ENCODE measurements at places on chromosomes 16 and 17.

DNA sequence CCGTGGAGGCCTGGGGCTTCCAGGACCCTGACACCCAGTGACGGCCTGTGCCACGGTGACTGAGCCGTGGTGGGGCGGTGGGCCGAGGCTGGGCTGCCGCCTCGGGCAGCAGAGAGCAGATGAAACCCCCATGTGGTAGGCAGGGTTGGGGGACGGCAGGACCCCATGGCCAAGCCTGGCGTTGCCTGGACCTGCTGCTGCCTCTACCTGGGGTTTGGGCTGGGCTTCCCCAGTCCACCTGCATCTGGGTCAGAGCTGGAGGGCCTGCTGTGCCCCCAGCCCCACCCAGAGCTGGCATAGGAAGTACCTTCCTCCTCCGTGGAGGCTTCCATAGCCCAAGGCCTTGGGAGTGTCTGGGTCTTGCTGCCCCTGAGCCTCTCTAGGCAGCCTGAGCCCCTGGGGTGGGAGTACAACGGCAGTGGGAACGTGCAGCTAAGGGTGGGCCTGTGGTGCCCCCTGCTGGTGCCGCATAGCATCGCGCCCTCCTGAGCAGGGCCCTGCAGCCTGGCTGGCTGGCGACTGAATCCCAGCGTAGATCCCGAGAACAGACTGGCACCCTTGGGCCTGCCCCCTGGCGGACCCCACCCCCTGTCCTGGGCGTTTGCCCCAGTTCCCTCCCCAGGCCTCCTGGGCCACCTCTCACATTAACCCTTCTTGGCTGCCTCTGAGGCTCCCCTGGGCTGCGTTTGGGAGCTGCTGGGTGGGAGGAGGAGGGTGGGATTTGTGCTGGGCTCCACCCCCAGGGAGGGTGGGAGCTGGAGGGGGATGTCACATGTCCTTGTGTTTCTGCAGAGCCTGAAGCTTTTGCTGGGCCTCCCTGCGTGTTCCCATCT, 12.6 kb upstream of the ATP6V0C start:
- H3K36me3 ChIP-seq = peaks cover 33% of the 10 kb centered on the region
- no peak overlapping the region for H3K27ac ChIP-seq
- DNase-seq = peak; percentile 83
- peak overlapping the region; percentile 71 for H3K4me3 ChIP-seq

- H3K27me3 ChIP-seq = no peaks in the 10 kb centered on the region
- no peak overlapping the region for H3K27ac ChIP-seq
- H3K4me1 ChIP-seq = no peaks in the 10 kb centered on the region
- H3K4me3 ChIP-seq = no peak overlapping the region
These were observed 31.8 kb downstream of the USP7 start for GRCh38 chr16:8931859-8932258.

DNA sequence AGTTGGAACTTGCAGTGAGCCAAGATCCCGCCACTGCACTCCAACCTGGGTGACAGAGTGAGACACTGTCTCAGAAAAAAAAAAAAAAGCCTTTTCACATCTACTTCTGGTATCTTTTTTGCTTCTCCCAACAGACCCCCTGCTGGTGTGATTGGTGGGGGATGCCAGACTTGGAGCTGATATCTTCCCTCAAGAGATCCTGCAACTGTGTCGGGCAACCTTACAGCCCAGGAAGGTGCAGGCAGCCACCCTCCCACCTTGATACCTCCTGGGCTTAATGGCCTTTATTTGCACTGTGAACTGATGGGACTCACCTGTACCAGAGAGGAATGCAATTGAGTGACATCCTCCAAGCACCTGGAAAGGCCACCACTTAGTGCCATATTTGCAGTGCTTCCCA, 142.3 kb downstream of the RGS9 start:
- no peak overlapping the region for H3K27ac ChIP-seq
- no peak for DNase-seq
- H3K4me3 ChIP-seq = no peak overlapping the region

- H3K4me3 ChIP-seq = no peak overlapping the region
- peaks cover 86% of the 10 kb centered on the region for H3K36me3 ChIP-seq
- no peak overlapping the region for H3K27ac ChIP-seq
- no peaks in the 10 kb centered on the region for H3K27me3 ChIP-seq
- no peak for DNase-seq
These were observed 24.4 kb downstream of the LASP1 start for GRCh38 chr17:38894276-38894675.

- no peak overlapping the region for H3K4me3 ChIP-seq
- H3K27me3 ChIP-seq = no peaks in the 10 kb centered on the region
- no peaks in the 10 kb centered on the region for H3K4me1 ChIP-seq
These were observed 594.0 kb downstream of the WWOX start for GRCh38 chr16:78693496-78693895.

DNA sequence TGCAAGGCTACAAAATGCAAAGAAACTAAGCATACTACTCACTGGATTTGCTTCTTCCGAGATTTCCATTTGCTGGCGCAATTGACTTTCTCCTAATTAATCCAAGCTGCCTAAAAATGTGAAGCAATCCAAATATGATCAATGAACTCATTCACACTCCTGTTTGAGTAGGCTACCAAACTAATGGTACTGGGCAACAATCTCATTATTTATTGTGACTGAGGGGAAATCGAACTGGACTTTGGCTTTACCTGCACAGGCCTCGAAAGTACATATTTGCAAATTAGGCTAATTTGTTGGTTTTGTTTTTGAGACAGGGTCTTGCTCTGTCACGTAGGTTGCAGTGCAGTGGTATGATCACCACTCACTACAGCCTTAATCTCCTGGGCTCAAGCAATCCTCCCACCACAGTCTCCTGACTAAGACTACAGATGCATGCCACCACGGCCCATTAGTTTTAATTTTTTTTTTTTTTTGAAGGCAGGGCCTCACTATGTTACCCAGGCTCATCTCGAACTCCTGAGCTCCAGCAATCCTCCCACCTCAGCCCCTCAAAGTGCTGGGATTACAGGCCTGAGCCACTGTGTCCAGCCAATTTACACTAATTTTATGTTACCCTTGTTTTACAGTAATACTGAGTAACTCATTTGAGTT, 2.6 kb downstream of the ERI2 start:
- H3K4me3 ChIP-seq = no peak overlapping the region
- H3K27ac ChIP-seq = no peak overlapping the region
- H3K36me3 ChIP-seq = peaks cover 57% of the 10 kb centered on the region
- H3K27me3 ChIP-seq = no peaks in the 10 kb centered on the region
- peaks cover 3% of the 10 kb centered on the region for H3K4me1 ChIP-seq

DNA sequence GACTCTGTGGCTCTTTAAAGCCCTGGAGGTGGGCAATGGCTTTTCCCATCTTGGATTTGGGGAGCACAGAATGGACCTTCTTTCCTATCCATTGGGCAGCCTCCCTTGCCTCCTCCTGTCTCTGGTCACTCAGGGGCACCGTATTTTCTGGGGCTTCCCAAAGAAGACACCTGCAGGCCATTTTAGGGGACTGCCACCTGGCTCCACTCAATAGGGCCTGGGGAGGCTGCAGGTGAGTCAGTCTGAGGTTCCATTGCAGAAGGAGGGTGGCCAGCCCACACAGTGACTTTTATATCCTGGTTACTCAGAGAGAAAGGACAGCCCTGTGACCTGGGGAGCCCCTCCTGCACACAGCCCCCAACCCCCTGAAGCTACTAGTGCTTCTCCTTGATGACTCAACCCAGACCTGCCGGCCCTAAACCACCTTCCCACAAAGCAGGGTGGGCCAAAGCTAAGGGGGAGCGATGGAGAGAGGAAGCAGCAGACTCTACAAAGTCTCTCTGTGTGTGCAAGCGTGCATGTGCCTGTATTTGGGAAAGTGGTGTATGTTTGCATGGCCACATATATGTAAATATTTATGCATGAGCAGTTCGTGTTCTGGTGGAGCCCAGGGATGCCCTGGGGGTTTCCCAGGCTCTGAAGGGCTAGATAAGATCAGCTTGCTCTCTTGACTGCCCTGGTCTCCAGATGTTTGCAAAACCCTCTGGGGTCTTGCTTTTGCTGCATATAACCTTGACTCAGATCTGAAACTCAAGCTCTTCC, 5.0 kb downstream of the CX3CL1 start:
- peaks cover 26% of the 10 kb centered on the region for H3K4me1 ChIP-seq
- no peaks in the 10 kb centered on the region for H3K36me3 ChIP-seq
- no peak for DNase-seq
- no peaks in the 10 kb centered on the region for H3K27me3 ChIP-seq
- no peak overlapping the region for H3K4me3 ChIP-seq

DNA sequence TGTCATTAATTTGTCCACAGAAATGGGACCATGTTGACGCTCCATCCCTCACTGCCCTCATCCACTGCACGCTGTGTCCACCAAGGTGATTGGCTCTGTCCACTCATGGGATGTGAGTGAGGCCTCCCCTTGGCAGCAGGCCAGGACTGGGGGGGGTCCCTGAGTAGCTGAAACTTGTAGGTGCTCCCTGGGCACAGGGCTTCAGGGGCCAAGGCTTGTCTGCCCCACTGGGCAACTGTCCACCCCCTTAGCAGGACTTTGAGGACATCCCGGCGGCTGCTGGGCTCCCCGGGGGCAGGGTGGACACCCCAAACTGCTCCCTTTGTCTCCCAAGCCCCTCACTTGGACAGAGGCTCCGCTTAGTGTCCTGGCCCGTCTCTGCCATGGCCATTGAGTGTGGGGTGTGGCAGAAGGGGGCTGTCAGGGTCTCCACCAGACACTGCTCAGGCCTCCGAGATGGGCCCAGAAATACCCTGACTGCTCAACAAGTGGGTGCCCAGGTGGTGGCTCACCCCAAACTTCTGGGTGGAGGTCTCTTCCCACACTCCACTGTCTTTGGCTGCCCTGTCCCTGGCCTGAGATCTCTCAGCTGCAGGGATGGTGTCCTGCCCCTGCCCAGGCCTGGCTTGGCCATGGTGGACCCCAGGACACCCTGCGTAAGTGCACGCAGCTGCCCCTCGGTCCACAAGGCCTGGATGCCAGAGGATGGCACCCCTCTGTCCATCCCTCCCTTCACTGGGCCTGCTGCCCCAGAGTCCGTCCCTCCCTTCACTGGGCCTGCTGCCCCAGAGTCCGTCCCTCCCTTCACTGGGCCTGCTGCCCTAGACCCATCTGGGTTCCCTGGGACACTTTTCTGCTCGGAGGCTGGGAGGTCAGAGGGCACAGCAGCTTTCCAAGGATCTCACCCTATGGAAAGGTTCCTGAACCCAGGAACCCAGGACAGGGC, 2.9 kb upstream of the RAB40C start:
- no peak overlapping the region for H3K4me3 ChIP-seq
- H3K4me1 ChIP-seq = peaks cover 16% of the 10 kb centered on the region
- H3K36me3 ChIP-seq = peaks cover 8% of the 10 kb centered on the region
- no peak for DNase-seq
- no peak overlapping the region for H3K27ac ChIP-seq
